Hematopoietic multipotent progenitor cell (in vitro differentiated cells): ENCODE measurements at places on chromosomes 7 and 10.

DNA sequence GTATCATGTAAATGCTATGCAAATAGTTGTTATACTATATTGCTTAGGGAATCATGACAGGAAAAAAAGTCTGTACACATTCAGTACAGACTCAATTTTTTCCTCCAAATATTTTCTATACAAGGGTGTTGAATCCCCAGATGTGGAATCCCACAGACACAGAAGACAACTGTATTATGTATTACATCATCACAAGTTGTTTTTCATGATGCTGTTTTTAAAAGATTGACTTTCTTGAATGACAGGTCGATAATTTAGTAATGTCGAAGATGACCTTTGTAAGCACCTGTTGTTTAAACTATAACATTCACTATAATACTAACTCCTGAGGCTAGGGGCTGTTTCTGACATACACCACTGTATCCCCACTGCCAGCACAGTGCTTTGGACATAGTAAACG is 143.5 kb downstream of the MLLT10 start:
- DNase-seq, result no peak

- no peak for DNase-seq
Measured at GRCh38 chr7:41695661-41696322, 7.1 kb downstream of the INHBA start.

GRCh38 chr7:107907-108306 is 84.5 kb upstream of the FAM20C start:
- no peak for DNase-seq

DNA sequence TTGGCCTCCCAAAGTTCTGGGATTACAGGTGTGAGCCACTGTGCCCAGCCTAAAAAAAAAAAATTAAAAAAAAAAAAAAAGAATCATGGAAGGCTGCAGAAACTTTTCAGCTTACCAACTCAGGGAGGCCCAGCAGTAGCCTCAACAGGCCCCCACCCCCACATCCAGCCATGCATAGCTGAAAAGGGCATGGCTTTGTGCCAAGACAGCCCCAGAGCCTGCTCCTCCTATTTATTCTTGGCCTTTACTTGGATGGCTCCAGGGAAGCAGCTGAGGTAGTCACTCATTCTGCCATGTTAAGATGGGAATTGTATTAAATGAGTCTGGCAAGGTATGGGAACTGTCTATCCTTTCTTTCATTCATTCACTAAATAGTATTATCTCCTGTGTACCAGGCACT is 13.7 kb upstream of the CNNM2 start:
- DNase-seq, result no peak

GRCh38 chr7:4386190-4386589 is 295.9 kb upstream of the FOXK1 start:
- DNase-seq, result no peak
